Activated CD8-positive, alpha-beta memory T cell treated with anti-CD3 and anti-CD28 coated beads for 48 hours (primary cell): ENCODE measurements at places on chromosomes 3 and 15.

DNA sequence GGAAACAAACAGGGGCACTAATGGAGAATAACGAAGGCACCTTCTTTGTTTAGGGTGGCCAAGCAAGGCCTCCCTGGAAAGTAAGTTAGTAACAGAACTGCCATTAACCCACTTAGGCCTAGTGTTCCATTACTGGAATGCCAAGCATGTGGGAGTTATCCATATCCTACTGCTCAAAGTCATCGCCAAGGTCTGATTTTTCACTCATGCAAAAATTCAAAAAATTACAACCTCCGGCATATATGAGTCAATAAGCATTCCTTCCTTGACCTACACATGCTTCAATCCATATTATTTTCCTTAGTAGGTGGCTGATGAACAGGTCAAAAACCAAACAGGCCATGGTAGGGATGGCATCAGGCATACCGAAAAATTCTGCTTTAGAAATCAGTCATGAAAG is 1097.2 kb downstream of the FHIT start:
- DNase-seq = no peak

DNA sequence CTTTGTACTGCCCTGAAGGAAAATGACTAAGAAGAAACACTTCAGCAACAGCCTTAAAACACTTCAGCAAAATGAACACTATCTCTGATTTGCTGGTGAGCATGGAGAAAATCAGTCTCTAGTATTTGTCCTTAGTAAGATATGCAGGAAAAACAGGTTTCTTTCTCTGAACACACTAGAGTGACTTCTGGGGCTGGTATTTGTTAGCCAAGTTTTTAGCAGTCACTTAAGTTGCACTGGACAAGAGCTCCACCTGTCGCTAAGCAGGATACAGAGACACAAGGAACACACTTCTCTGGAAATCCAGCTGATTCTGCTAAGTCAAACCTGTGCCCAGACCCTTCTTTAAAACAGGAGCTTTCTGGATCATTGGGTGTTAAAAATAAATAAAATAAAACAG is 65.3 kb downstream of the CHAC1 start:
- no peak for DNase-seq

GRCh38 chr3:25044762-25045710 is 383.0 kb upstream of the RARB start:
- no peak for DNase-seq

DNA sequence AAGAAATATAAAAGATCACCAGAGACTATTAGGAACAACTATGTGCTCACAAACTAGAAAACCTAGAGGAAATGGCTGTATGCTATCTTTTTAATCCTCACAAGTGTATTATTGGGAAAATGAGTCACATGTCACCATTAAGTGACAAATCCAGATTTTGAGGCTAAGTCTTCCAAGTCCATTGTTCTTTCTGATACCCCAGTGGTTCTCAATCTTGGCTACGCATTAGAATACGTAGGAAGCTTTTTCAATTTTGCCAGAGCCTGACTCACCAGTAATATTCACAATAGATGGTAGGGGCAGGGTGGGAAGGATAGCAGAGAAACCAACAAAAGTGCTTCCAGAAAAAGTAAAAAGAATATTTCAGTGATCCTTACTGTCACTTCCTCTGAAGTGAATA is 117.0 kb downstream of the FILIP1L start:
- DNase-seq = no peak

DNA sequence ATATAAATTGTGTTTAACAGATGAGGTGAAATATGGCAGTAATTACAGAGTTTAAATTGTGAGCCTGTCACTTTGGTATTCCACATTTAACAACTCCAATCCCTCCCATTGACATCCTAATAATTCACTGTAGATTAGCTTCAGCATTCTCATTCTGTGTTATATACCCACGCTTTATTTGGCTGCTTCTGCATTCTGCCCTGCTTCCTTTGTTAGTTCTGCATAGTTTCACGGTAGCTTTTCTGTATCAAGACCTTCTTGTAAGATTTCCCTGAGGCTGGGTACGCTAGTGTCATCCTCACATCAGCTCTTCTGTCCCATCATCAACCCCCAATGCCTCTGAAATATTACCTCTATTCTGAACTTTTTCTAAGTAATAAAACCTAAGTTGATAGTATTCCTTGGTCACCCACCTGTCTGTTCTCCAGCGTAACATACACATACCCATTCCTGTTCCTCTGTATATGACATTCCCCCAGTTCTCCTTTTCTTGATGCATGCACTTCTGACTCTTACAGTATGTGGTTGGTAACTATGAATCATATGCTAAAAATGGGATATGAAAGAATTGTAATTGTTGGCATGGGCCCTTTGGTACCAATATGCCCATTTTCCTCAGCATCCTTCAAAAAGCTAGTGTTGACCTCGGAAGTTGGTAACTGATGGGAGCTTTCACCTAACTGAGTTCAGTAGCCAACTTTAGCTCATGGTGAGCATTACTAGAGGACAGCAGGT is 171.2 kb downstream of the KLHL25 start:
- DNase-seq = no peak

GRCh38 chr15:94174399-94174802 is 57.0 kb upstream of the MCTP2 start:
- DNase-seq = no peak

- no peak for DNase-seq
Observed at GRCh38 chr3:4776980-4777581, 202.2 kb upstream of the BHLHE40 start.

GRCh38 chr15:39404767-39405181 is 176.1 kb upstream of the THBS1 start:
- no peak for DNase-seq

- DNase-seq = peak; percentile 12
Observed at GRCh38 chr15:81480645-81481053, 106.6 kb upstream of the TMC3 start.

DNA sequence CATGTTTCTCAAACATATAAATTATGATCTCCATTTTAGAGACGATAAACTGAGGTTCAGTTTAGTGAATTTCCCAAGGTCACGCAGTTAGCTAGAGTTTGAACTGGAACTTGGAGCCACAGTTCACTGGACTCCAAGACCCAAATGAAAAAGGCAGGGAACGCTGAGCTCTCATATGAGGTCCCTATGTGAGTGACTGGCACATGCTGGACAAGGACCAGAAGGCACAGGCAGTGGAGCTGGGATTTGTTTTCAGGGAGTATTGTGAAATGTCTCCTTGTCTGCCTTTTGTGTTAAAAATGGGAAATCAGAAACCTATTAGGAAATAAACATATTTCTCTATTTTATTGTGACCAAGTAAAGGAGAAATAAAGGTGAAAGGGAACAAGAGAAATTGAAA is 63.5 kb downstream of the MESD start:
- DNase-seq = no peak

GRCh38 chr3:184635126-184635525 is 73.5 kb downstream of the EPHB3 start:
- DNase-seq = no peak

- no peak for DNase-seq
Observed at GRCh38 chr3:47005212-47006144, 26.0 kb downstream of the NBEAL2 start.

DNA sequence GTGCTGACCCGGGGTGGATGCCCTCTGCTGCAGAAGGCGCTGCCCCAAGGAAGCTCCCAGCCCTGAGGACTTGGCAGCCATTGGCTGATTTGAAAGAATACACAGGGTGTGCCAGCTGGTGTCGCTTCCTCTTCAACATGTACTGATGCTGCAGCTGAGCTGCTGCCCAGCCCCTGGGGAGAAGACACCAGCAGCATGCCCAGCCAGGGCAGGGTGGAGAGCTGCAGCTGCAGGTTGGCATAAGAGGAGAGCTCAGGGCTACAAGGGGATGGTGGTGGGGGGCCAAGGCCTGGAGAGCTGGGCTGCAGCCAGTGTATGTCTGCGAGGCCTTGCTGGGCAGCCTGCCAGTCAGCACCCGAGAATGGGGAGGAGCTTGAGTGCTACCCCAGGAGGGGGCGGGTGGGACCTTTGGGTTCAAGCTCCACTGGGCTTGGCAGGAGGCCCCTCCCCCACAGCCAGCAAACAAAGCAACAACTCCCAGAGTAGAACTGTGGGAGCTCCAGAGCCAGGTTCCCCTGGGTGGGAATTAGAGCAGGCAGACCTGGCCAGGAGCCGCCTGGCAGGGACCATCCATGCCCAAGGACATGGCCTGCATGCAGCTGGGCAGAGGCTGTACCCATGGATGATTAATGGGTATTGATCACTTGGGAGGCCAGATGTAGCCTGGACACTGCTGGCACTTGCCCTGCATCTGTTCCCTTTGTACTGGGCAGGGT is 9.2 kb upstream of the SEMA4B start:
- no peak for DNase-seq

DNA sequence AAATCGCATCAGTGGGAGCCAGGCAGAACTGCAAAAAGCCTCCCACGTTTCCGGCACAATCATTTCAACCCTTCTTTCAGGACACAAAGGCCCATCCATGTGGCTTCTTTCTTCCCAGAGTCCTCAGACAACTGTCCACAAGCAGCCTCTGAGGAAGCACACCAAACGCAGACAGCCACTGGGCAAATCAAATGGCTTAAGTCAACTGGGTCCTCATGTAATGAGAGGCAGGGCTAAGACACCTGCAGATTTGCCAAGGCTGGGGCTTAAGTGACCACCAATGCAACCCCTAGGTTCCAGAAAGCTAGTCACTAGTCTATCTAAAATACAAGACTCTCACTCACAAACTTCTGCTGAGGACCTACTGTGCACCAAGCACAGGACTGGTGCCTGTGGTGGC is 8.0 kb downstream of the OSBPL10 start:
- DNase-seq = no peak

DNA sequence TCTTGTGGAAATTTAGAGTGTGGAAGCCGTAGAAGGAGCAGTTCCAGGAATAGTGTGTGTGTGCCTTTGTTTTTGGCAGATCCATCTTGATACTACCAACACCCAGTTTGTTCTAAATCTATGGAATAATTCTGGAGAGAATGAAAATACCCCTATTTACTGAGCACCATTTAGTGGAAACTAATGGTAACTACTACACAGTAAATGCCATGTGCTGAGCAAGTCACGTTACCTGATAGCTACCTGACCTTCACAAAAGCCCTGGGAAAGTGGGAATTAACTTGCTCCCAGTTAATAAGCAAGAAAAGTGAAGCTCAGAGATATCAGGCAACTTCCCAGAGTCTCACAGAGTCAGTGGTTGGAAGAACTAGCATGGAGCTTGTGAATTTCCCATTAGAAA is 137.7 kb downstream of the ARPP21 start:
- no peak for DNase-seq

- no peak for DNase-seq
Observed at GRCh38 chr3:108036984-108037741, 53.7 kb downstream of the CD47 start.

DNA sequence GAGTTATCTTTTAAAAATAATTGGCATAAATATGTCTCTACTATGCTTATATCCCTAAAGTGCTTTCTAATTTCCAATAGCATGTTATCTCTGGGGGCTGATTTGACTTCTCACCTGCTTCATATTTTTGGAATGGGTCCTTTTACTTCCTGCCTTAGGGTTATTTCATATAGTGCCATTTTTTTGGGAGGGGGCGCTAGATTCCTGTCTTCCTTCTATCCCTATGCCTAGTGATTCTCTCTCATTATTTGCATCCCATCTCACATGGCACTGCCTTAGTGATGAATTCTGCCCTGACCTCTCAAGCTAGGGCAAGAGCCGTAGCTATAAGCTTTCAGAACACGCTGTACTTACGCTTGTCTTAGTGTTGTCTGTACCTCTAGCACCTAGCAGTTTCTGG is 150.3 kb upstream of the SLITRK3 start:
- DNase-seq = no peak

GRCh38 chr15:43086551-43086950 is 19.3 kb downstream of the UBR1 start:
- DNase-seq = no peak

- no peak for DNase-seq
Observed at GRCh38 chr3:78268716-78269668, 1229.1 kb downstream of the ROBO2 start.

DNA sequence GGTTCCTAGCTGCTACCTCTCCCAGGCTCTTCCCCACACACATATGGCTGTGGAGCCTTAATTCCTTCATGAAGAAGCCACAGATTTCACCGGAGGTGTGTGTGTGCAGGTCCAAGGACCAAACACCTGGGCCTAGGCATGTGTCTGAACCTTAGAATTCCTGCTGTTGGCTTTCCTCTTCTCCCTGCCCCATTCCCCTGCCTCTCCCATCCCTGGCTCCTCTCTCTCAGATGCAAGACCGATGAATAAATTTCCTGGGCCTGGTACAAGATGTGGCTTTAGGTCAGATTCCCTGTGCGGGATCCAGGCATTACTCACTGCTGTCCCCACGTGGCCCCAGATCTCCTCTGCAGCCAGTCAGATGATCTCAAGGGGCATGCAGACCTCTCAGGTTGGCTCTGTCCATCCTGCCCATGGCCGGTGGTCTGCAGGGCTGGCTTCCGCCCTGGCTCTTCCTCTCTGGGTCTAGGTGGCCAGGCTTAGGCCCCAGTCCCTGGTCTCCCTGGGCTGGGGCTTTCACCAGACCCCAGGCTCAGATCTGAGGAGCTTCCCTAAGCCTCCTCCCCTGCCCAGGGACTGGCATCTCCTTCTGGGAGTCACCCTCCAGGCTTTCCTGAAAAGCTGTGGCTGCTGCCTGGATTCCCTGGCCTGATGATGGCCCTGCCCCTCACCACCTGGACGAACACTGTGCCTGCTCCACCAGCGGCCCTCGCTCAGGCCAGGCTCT is 20.5 kb downstream of the CCR9 start:
- no peak for DNase-seq

DNA sequence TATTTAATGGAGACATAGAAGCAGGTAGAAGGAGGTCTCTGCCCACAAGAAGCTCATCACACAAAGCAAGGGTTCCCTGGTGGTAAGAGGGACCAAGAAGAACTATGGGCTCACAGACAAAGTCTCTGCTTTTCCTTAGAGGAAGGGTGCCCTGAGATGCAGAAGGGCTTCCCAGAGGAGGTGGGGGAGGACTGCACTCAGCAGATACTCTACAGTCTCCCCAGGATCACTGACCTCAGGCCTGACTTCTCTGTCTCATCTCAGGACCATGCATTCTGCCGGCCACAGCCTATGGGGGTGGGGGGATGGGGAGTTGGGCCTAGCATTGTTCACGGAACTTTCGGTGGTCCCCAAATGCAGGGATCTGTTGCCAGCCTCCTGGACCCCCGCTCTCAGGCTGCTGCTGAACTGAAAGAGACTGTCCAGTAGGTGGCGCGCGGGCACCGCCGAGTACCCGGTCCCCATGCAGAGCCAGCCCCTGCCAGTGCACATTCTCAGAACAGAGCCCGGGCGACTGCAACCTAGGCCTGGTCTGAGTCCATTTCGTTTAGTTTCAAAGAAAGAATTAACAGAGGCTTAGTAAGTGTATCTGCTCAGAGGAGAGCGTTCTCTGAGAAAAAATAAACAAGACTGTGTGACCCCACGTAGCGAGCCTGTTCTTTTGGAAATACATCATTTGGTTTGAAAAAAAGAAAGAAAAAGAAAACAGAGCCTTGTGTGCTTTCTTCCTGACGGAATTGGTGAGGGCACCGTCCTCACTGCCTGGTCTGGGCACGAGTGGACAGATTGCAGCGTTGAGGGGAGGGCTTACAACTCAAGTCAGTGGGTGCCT is 74.1 kb downstream of the LRTM1 start:
- DNase-seq = peak; percentile 45

- no peak for DNase-seq
Observed at GRCh38 chr3:37053753-37054152, 60.4 kb downstream of the MLH1 start.
